HAP-1 (cell line): ENCODE measurements at places on chromosomes 16 and 17.
A peak's percentile ranks its signal among the peaks of the same experiment; 100 is the strongest.

GRCh38 chr17:61208301-61209105 is 191.1 kb upstream of the TBX2 start:
- no peak for DNase-seq

GRCh38 chr17:36188891-36189306 is 7.7 kb downstream of the CCL3L1 start:
- no peak for DNase-seq

DNA sequence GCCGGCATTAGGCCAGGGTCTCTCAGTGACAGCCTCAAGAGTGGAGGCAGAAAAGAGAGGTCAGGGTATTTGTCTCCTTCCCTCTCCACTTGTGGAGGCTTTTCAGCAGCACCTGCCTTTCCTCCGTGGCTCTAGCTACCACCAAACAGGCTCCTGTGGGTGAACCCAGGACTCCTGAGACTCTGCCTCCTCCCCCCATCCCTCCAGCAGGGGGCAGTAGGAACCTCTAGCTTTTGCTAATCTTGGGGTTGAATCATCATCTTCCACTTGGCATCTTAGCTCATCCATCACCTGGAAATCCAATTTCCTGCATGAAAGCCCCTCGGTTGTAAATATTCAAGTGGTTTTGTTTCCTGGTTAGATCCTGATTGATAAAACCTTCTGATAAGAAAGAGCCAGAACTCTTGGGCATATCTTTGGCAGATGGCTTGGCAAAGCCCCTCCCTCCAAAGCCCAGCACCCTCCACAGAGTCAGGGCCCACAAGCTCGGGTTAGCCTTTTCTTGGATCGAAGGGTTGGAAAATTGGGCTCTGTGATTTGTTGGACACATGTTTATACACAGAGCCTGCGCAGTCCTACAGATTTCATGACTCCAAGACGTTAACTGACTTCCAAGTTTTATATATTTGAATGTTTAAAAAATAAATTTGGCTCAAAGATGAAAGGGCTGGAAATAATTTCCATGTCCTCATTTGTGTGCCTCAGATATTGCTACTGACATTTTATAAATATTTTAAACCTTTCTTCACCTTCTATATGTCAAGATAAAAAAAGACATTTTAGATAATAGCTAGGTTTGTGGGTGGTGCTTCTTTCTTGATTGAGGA is 322.1 kb downstream of the MAP2K4 start:
- no peak for DNase-seq

- DNase-seq: no peak
These were observed at the start of gene MYL11 for GRCh38 chr16:30374538-30374937. TSS of gene MYL11 (plus strand) at chr16:30374802. CDS start at chr16:30374858, 56 bp downstream.

GRCh38 chr17:82222816-82223215 is 6.0 kb upstream of the SLC16A3 start:
- DNase-seq: no peak

GRCh38 chr16:3021449-3022207 is 1.5 kb downstream of the TNFRSF12A start:
- DNase-seq: peak; percentile 94

DNA sequence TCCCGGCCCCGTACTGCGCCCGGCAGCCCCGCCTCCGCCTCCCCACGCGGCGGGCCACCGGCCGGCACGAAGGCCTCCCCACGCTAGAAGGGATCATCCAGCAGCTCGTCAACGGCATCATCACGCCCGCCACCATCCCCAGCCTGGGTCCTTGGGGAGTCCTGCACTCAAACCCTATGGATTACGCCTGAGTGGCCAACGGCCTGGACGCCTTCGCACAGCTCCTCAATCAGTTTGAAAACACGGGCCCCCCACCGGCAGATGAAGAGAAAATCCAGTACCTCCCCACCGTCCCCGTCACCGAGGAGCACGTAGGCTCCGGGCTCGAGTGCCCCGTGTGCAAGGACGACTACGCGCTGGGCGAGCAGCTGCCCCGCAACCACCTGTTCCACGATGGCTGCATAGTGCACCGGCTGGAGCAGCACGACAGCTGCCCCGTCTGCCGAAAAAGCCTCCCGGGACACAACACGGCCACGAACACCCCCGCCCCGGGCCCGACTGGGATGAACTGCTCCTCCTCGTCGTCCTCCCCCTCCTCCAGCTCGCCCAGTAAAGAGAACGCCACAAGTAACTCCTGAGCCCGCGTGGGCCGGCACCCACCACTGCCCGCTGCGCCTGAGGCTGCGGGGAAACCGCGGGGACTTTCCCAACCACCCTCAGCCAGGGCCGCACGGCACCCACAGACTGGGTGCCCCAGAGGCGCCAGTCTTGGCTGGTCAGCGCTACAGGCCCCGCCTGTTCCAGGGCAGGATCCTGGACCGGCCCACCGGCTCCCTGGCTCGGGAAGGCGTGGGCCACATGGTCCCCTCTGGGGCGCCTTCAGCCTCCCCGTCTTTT is 39.0 kb upstream of the AKAP1 start:
- DNase-seq: no peak

DNA sequence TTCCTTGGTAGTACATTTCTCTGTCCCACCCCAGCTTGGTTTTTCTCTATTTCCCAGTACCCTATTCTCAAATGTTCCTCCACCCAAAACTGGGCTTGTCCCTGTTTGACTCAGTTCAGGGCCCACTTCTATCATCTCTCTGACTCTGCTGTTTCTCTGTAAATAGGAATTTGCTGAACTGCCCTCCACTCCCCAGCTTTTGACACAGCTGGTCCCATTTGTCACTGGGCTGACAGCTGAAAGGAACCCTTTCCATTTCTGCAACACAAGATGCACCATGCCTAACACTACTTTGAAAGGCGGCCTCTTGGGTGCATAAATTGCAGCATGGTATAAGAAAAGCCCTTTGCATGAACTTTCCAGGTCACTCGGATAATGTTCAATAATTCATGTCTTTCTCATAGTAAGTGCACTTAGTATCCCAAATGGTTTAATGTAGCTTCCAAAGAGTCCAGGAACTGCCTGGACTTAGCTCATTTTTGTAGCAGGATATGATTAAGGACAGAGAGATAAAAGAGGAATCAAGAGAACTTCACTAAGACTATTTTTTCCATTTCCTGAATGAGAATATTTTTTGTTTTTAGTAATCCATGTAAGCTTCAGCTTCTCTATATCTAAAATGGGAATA is 256.7 kb downstream of the CDH11 start:
- DNase-seq: no peak

GRCh38 chr17:39600997-39601597 is 6.6 kb downstream of the NEUROD2 start:
- DNase-seq: no peak

DNA sequence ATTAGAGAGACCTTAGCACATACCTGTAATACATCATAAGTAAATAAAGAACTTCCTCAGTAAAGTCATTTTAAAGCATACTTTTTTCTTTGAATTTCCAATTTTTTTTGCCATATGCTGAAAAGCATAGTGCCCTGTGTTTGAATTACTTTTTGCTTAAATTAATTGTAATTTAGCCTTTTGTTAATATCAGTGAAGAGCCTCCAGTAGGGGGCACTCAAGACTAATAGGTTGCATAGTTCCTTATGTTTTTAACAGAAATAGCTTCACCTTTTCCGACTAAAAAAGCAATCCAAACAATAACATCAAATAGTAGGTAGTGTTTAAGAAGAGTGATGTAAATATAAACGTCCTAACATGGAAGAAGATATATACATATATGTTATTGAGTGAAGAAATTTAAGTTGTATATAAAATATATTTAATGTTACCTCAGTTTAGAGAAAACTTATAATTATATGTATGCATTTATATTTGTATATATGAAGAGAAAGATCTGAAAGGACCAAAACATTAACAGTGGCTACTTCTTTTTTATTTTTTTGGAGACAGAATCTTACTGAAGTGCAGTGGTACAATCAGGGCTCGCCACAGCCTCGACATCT is 18.6 kb downstream of the RAD51C start:
- DNase-seq: peak; percentile 51

- no peak for DNase-seq
These were observed 1.0 kb downstream of the MCRIP1 start for GRCh38 chr17:81831957-81832607.

DNA sequence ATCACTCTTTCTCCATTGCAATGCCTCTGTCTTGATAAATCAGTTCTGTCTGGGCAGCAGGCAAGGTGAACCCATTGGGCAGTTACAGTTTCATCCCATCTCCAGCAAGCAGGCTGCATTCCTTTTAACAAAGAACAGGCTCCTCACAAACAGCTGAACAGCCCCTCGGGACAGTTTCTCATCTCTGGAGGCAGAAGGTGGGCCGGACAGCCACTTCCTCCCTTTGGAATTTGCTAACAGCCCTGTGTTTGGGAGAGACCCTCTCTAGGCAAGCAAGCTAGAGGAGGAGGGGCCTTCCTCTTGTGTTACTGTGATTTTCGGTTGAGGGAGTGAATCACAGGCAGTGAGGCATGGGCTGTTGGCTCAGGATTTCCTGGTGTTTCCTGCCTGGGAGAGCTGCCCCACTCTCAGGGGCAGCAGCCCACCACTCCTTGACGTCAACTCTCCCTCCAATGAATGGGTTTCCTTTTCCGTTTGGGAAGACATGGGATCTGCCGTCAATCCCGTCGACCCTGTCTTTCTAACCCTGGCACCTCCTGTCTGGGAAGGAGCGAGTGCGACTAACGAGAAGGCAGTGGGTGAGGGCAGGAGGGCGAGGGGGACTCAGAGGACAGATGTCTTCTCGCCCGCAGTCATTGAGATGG is 3.7 kb upstream of the PGS1 start:
- DNase-seq: no peak

DNA sequence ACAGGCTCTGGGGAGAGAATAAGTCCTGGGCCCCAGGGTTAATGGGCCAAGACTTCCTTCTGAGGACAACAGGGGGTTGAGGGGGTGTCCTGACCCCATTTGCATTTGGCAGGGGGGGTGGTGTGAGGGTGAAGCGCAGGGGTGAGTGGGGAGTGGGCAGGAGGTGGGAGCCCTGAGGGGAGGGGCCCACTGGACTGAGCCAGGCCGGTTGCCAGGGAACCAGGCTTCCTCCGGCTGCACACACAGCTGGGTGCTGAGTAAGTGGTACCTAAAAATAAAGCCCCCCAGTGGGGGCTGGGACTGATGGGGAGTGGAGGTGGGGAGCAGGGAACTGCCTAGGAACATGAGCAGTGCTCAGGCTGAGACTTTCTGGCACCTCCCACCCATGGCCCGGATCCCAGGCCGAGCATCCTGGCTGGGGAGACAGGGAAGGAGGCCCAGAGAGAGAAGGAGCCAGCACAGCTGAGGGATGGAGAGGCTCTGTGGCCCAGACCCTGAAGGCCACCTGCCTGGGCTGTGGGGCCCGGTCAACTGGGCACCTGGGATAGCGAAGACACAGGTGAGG is 7.5 kb upstream of the RASD1 start:
- DNase-seq: no peak

- DNase-seq: no peak
These were observed 180.8 kb downstream of the FTO start for GRCh38 chr16:53884748-53885147.

DNA sequence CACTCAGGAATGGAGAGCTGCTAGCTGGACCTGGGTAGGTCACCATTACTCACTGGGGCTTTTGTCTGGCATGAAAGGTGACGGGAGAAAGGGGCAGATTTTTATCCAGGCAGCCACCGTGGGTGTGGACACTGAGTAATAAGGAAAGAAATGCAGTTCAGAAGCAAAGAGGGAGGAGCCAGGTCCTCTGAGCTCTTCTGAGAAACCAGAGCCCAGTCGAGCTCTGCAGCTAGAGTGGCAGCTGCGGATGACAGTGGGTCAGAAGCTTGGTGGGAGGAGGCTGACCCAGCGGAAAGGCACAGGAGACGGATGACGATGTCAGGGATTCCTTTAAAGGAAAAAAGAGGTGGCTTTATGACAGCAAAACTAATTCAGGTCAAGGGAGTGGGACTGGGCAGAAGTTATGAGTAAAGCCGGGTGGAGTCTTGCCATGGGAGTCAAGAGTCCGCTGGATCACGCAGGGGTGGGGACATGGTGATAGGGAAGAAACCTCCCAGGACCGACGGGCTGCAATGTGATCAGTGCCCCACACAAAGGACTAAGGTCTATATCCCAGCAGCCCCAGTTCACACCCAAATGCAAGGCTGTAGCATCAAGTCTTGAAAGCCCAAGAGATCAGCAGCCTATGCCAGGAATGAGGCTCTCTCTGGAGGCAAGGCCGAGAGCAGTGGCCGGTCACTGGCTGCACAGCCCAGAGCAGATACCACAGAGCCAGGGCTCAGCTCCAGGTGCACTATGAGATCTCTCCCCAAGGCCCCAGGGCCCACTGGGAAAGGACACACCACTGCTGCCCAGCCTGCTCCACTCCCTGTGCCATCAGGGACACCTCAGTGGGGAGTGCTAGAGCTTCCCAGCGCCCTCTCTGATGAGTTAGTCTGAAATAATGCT is 6.3 kb upstream of the MNT start:
- no peak for DNase-seq

GRCh38 chr17:37884516-37884915 is 39.7 kb upstream of the TBC1D3K start:
- no peak for DNase-seq

DNA sequence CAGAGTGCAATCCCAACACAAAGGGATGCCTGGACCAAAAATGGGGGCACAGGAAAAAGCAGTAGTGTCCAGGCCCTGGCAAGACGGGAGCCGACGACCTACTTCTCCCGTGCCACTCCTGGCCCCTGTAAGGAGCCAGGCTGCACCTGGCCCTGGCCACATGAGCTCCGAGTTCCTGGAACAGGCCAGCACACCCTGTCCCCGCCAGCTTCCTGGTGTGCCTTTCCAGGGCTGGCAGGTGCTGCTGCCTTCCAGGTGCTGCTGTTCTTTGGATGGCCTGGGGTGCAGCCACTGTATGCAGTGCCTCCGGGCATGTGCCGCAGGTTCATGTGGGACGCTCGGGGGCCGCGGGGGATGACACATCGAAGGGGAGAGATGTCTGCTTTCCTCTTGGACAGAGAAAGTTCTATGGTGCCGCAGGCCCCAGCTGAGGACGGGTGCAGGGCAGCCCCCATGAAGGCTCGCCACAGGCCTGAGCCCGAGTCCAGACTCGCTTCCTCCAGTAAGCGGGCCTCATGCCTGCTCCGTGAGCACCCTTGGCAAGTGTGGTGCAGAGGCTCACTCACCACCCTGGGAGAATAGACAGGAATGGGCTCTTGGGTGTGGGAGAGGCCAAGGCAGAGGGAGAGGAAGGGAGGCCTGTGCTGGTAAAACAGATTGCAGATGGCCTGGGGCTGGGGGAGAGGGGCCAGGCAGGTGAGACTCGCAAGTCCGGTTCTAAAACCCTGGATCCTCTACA is 54.7 kb upstream of the FASN start:
- no peak for DNase-seq
